ENCODE measurements at places on chromosomes 2 and 18.

- DNase-seq: no peak
Measured at GRCh38 chr18:6592522-6592921, 137.0 kb upstream of the ARHGAP28 start.

- no peak for DNase-seq
Measured at GRCh38 chr2:238016526-238016925, 44.3 kb upstream of the SCLY start.

DNA sequence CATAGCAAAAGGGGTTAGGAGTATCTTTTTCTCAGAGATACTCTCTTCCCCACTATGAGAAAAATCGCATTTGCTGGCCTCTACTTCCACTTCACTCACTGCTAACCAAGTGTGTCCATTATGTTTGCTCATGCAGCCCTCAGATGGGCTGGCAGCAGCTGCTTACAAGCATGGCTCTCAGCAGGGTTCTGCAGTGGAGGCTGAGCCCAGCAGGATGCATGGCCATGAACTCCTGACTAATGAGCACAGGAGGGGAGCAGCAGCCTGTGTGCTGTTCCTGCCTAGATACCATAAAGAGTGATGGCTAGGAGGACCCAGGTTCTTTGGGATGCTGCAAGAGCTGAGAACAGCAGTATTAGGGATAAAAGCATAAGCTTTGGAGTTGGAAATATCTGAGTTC, 316.9 kb upstream of the THSD7B start:
- peak; percentile 40 for DNase-seq

DNA sequence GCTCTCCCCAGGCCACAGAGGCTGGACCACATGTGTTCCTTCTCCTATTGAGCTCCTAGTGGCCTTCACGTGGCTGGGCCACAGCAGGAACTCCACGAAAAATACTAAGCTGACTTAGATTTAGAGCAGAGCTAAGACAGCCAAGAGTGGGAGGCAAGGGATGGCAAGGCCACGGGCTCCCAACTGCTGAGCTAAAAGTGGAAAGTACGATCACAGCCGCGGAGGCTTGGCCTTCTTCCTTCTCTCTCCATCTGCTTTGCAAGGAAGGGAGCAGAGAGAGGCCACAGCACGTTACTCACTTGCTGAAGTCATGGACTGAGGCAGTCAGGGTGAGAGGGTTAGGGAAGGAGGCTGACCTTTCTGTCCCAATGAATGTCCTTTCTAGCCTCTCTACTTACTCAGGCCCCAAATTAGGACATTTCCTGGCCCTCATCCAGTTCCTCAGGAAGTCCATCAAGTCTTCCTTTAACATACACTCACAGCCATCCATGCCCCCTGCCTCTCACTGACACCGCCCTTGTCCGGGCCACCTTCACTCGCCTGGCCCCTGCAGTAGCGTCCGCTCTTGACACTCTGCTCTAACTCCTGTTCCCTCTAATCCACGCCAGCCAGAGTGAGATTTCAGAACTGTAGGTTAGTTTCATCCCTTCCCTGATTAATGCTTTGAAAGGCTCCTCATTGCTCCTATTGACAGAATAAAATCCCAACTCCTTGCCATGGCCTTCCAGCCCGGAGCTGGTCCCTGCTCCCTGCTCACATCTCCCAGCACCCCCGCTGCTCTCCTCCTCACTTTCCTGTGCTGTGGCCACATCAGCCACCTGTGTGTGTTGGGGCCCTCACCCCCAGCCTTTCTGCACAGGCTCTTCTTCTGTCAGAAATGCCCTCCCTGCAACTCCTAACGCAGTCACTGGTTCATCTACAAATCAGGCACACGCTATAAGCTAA, 204.2 kb downstream of the CYP26B1 start:
- DNase-seq: no peak

DNA sequence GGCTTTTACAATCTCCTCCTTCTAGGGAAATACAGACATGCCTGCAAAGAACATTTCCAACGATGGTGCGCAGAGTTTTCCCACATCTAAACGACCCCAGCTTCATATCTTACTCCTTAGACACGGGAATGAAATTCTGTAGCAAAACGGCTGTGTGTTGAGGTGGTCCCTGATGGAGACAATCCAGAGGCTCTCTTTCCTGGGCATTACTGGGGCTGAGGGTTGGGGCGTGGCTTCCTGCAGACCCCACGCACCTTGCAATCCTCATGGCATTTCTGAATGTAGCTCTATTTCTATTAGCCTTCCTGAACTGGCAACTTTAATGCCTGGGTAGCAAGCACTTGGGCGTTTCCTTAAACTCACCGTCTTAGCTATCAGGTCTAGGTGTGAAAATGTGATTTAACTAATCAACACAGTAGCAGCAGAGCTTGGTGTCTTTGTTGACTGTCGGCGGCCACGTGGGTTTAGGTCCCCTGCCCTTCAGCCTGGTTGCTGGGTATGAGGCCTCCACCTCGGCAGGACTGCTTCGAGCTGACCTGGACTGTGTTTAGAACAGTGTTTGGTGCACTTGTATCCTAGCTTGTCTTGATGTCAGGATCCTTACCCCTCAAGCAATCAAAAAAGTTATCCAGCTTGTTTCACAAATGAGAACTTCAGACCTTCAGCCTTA, 242.8 kb downstream of the GBX2 start:
- DNase-seq: no peak

DNA sequence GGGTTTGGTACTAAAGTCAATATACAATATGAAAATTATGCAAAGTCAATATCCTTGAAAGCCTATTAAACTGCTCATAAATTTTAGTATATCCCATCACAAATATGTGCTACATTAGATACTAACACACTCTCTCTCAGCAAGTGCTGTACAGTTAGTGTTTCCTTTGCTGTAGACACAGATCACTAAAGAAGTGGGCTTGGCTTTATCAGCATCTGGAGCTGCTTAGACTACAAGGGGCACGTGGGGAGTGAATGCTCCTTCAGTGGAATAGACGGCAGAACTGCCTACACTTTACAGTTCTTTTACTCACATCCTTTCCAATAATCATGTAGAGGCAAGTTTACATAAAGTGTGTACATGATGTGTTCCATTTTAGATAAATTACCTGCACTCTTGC, 26.0 kb upstream of the EFEMP1 start:
- no peak for DNase-seq

- no peak for DNase-seq
Measured at GRCh38 chr2:132564065-132564464, 105.9 kb downstream of the LYPD1 start.

DNA sequence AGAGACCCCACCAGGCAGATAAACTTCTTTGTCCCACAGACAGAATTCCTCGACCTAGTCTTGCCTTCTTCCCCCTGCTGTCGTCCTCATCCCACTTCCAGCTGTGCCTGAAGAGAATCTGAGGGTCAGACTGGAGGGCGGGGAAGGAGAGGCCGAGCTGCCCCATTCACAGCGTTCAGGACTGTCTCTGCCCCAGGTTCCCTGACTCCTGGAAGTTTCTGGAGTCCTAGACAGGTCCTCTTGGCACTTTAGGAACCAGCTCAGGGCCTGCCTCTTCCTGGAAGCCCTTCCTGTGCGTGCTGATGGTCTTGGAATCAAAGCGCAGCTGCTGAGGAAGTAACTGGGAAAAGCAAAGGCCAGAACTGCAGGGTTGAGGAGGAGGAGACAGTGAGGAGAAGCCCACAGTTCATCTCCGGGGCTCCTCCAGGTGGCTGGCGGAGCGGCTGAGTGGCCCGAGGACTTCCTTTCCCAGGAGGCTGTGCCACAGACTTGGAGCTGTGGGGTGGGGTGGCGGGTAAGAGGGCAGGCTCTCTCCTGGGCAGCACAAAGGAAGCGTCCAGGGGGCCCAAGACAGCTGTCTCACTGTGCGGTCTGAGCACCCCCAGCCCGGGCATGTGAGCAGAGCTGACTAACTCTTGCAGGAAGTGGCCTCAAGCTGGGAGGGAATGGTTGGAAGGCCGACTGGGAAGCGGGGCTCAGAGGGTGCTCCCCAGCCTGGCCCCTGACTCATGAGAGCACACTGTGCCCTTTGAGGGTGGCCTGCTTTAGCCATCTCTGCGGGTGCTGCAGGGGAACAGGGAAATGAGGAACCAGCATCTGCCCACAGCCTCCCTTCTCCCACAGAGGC, 39.5 kb downstream of the SDC1 start:
- DNase-seq: no peak

DNA sequence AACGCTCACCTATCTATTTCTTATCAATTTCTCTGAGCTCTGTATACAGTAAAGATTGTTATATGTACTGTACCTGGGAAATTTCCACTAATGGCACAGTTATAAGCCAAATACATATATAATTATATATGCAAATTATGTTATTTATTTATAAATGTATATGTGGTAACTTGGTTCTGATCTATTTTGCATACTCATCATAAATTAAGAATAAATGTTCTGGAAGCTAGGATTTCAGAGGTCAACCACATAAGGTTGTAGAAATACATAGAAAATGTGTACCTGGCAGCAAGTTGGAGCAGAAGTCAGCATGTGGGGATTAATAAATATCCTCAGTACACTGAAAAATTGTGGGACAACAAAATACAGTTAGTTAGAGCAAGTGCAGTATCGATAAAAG, 353.7 kb upstream of the ZNF521 start:
- DNase-seq: no peak

DNA sequence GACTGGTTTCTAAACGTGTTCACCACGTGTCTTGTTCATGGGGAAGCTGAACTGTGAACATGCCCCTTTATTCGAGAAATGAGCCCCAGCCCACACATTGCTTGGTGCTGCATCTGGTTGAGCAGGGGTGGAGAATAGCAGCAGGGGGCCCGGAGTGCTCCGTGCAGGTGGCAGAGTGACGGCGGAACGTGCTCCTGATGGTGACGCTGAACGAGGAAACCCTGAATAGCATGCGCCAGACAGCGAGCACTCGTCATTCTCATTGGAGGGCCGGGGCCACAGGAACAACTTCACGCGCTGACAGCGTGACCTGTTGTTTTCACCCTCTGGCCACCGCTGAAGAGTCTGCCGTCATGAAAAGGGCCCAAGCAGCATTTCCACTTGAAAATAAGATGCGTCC, 125.8 kb upstream of the TPO start:
- no peak for DNase-seq

DNA sequence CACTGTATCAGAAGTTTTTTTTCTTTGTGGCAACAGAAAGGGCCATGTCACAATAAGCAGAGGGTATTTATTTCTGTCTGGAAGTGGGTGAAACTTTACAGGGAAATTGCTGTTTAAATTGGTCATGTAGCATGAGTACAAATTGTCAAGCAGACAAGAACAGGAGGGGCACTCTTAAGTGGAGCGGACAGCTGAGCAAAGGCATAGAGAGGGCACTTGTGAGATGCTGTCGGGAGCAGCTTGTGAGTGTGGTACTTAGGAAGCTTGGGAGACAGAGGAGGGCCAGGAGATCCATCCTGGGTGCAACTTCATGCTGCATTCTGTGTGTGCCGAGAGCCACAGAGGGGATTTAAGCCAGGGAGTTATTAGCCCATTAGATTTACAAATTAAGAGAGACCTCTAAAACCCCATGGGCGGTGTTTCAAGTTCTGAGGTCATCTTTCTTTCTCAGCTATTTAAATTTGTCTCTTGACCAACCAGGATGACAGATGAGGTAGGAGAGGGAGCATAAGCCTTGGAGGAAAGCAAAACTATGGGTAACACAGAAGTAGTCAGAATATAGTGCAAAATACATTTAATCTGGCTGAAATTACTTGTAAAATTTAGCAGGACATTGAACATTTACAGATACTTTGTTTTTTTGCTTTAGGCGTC, 30.4 kb downstream of the INPP4A start:
- DNase-seq: no peak

- peak; percentile 54 for DNase-seq
Measured at GRCh38 chr2:73085691-73086090, 14.2 kb upstream of the SFXN5 start.

DNA sequence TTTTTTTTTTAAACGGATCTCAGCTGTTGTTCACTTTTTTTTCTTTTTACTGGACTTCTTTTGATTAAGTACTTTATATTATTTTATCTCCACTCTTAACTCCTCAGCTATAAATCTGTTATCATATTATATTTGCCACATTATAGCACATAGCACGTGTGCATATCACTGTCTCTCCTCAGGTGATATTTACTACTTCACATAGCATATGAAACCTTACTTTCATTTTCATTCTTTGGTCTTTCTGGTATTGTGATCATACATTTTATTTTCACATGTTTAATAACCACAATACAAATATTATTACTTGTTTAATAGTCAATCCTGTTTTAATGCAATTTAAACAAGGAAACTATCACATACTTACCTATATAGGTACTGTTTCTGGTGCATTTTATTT, 993.1 kb upstream of the TMEFF2 start:
- no peak for DNase-seq

GRCh38 chr18:79000997-79001396, 21.4 kb downstream of the SALL3 start:
- DNase-seq: no peak

GRCh38 chr2:233061591-233062450, 1.7 kb downstream of the INPP5D start:
- no peak for DNase-seq

- no peak for DNase-seq
Measured at GRCh38 chr2:240295256-240296103, 140.0 kb upstream of the GPC1 start.

DNA sequence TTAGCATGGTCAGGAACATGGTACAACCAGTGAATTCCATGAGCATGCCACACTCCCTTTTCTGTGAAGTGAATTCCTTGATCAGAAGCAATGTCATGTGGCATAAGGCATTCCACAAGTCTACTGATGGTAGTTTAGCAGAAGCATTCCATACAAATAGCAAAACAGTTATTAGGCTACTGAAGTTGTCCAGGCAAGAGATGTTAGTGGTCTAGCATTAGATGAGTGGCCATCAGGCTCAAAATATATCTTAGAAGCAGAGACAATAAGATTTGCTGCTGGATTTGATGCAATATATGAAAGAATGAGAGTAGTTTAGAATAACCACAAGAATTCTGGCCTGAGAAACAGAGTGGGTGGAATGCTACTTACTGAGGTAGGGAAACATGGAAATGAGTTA, 355.3 kb upstream of the NRXN1 start:
- DNase-seq: no peak

DNA sequence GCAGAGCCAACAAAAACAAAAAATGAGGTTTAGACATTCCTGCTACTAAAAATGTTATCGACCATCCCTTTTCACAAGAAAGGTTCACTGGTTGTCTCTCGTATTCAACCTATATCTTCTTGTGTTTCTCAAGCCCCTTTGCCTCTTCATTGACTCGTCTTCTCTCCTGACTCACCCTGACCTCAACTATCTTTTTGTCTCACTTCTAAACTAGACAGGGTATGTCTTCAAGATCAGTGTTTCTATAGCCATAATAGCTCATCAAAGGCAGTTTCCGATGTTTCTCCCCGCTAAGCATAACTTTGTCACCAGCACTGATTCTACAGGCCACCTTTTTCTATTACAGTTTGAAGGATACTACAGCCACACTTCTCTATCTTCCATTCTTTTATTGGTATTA, 178.4 kb downstream of the MEMO1 start:
- DNase-seq: no peak

DNA sequence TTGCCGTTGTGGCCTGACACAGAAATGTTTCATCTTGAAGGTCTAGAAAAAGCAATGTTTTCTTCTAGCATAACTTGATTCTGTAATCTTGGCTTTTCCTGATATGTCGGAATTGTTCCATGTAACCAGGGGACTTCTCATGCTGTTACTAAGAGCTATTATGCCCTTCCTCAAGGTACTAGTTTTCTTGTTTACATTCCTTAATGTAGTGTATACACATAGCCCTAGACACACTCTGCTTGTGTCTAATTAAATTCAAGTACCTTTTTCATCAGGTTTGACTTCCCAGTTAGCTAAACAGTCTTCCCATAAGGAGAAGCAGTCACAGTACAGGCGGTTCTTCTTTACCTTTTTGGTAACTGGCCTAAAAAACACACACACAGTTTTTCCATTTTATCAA, 122.8 kb upstream of the MSH6 start:
- no peak for DNase-seq
